ENCODE measurements at places on chromosomes 4 and X. TPM values are rescaled to one million over a fixed set of nuclear protein-coding genes. Genes with fewer than 3 reads are reported as not detected.

Gene ANXA10
- total RNA-seq: not detected

DNA sequence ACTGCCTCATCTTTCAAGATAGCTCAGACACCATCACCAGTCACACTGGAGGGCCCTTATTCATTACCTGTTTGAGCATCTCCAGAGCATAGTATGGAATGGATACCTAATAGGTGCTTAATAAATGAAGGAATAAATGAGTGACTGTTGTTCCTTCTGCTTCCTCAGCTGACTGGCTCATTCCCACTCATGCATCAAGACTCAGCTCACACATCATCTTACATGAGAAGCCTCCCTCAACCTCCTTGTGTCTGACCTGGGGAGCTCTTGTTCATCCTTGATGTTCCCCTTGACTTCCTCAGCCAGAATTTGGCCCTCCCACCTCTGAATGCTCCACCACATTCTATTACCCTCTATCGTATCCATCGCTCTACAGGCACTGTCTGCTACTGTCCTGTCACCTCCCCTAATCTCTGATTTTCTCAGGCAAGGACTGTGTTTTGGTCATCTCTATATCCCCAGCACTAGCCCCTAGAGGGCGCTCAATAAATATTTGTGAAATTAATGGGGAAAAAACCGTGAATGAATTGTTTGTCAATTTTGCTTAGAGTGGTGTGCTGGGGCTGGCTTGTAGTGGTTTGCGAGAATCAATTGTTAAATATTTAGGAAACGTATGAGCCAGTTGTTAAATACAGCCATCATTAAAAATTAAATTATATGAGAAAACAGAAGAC is 88.3 kb downstream of the NHSL2 start:
- peak; percentile 51 for DNase-seq

DNA sequence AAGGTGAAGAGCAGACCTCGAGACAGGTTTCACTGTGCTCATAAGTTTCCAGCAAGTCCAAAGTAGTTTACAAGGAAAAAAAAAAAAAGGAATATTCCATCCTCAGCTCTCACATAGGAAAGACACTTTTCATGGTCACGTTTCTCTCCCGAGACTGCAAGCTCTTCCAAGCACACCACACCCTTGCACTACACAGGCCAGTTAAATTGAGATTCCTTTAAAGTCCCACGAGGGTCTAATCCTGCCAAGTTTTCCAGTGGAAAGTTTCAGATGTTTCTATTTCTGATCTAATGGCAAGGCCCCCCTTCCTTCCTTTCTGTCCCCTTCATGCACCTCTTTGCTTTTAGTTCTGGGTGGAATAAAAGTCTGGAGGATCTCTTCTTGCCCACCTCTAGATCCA is 67.9 kb upstream of the PCDH19 start:
- DNase-seq: peak; percentile 0

Gene RS1
- total RNA-seq: not detected

Gene HERC6
- 2.9 TPM for total RNA-seq

GRCh38 chr4:15182600-15183220 is 180.4 kb downstream of the CPEB2 start:
- DNase-seq: no peak

GRCh38 chrX:437661-438390 is 51.1 kb upstream of the PPP2R3B start:
- DNase-seq: peak; percentile 56

Gene MXRA5
- total RNA-seq: 1.5 TPM

Gene HS6ST2
- 9.3 TPM for total RNA-seq

DNA sequence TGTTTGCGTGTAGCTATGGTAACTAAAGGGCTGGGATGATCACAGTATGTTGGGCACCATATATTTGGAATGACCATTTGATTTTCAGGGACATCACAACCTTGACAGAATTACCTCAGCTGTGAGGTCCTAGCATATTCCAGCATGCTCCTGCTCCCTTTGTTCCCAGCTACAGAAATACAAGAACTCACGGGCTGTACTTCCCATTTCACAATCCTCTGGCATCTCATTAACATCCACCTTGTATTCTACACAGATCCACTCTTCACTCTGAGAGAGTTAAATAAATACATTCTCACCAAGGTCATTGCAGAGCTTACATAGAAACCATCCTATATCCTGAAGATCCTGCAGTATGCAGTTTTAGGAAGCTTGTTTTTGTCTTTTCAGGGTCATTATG is 169.7 kb downstream of the FRMPD4 start:
- DNase-seq: no peak

DNA sequence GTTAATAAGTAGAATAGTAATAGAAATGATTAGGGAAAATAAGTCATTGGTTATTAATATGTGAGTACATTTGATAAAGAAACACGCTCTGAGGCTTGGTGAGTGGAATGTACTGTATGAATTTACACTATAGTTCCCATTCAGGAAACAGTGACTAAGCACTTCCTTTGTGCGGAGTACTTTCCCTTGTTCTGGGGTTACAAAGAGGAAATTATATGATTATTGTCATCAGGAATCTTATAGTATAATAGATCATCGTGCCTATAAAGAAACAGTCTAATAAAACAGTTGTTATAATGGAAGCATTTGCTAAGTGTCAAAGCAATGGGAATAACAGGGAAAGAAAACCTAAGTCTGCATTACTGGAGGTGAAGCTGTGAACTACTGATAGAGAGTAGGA is 138.0 kb downstream of the RPA4 start:
- no peak for DNase-seq

- DNase-seq: no peak
These were observed 10.1 kb downstream of the DHRSX start for GRCh38 chrX:2490634-2491033.

Gene GAGE13
- not detected for total RNA-seq

Gene STAP1
- total RNA-seq: not detected

GRCh38 chrX:18955676-18956075 is 28.2 kb downstream of the PHKA2 start:
- DNase-seq: no peak

- DNase-seq: no peak
These were observed 136.7 kb downstream of the PARM1 start for GRCh38 chr4:75069493-75070074.

DNA sequence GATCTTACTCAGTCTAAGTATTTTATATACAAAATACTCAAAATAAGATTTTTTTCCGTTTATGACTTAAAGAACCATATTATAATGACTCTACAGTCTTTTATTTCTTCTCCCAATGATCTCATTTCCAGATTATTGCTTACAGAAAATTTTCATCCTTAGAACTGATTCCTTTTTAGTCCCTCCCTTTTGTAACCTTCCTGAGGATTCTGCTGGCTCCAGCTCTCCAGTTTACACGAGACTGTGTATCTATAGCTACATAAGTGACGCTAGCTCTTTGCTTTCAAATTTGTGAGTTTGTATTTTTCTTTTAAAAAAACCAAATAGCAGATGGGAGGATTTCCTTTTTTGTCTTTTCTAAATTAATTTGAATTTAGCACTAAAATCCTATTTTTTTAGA is 24.0 kb downstream of the FHDC1 start:
- no peak for DNase-seq

DNA sequence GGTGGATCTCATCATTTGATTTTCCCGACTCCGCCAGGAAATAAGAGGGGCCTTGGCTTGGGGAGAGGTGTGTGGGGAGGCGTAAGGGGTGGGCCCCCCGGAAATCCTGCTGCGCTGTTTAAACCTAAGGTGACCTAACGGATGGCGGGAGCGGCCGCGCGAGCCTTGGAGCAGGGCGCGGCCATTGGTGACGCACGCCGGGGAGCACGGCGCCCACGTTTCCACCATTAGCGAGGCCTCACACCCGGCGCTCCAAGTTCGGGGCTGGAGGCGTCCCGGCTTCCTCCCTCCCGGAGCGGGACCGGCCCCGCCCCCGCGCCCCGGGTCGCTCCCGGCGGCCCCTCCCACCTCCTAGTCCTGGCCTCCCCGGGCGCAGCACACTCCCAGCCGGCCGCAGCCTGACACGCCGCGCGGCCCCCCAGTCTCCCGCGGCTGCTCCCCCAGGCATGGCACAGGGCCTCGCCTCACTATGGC is at the start of gene SMS:
Gene SMS, plus strand, starts transcription at position 354 of the 474 bp plus-strand sequence. Its CDS starts 116 bp downstream, at position 470.
- DNase-seq: peak; percentile 95

DNA sequence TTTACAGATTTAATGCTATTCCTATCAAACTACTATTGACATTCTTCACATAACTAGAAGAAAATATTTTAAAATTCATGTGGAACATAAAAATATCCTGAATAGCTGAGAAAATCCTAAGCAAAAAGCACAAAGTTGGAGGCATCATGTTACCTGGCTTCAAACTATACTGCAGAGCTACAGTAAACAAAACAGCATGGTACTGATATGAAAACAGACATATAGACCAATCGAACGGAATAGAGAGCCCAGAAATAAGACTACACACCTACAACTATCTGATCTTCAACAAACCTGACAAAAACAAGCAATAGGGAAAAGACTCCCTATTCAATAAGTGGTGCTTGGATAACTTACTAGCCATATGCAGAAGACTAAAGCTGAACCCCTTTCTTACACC is 273.4 kb upstream of the GRIA3 start:
- DNase-seq: no peak

Gene CT45A5
- 0.18 TPM for total RNA-seq

Gene ATP2B3
- total RNA-seq: not detected

GRCh38 chrX:36407836-36408235 is 488.3 kb downstream of the CFAP47 start:
- DNase-seq: no peak

Gene FREM3
- total RNA-seq: not detected

DNA sequence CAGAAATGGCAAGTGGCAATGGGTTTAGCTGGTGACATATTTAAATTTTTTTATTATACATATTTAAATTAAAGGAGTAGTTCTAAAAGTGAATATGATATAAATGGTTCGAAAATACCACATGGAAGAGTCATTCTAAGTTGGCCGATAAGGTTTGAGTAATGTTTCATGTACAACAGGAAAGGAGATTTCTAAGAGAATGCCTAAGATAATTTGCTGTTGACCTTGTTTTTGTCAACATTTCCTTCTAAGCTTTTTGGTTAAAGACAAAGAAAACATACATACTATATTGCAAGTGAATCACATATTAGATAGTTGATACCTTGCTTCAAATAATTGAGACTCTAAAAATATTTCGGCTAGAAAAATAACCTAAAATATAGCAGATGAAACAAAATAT is 526.6 kb upstream of the SLIT2 start:
- DNase-seq: no peak

Gene ZFP42
- total RNA-seq: 174 TPM

Gene SPANXD
- not detected for total RNA-seq

DNA sequence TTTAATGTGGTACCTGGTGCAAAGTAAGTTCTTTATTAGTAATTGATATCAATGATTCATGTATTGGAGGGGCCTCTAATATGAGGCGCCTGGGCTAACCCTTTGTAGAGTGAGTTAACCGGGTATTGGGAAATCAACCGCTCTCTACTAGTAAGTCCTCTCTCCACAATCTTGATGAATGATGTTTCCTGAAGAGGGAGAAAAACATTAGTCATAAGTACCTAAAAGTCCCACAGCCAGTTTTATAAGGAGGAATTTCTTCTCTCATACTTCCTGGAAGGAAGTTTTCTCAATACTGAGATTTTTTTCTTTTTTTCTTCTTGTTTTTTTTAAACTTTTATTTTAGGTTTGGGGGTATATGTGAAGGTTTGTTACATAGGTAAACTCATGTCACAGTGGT is 62.3 kb downstream of the AGTR2 start:
- no peak for DNase-seq

- DNase-seq: no peak
These were observed 5.4 kb downstream of the CPE start for GRCh38 chr4:165384186-165384585.

- no peak for DNase-seq
These were observed 123.3 kb downstream of the RNF150 start for GRCh38 chr4:141009931-141010330.

DNA sequence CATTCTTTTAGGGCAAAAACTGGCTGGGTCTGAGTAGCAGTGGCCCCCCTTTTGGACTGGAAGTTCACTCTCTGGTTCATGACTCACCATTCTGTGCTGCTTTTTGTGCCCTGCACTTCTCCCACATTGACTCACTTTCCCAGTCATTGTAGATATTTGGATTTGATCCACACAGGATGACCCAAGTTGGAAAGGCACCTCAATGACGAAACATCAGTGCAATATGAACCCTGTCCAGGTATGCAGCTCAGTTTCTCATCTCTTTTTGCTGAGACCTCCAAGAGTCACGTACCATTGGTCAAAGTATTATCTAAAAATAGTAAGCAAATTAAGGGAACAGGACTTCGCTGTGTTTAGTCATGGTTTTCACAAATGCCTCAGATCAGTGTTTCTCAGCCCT is 92.7 kb downstream of the CBLL2 start:
- no peak for DNase-seq

DNA sequence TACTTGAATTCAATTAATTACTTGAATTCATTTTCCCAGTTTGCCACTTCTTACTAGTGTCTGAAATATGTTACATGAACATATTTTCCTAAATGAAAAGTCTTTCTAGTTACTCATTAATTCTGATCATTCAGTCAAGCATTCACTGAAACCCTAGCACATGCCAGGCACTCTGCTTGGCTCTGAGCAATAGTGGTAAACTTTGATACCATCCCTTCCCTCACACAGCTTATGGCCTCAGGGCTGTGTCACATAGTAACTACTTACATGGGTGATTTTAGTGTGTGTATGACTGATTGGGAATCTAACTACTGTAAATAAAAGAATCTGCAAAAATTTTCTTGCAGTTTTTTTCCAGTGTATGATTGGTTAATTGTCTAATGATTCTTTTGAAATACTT is 32.7 kb downstream of the METAP1 start:
- DNase-seq: no peak

DNA sequence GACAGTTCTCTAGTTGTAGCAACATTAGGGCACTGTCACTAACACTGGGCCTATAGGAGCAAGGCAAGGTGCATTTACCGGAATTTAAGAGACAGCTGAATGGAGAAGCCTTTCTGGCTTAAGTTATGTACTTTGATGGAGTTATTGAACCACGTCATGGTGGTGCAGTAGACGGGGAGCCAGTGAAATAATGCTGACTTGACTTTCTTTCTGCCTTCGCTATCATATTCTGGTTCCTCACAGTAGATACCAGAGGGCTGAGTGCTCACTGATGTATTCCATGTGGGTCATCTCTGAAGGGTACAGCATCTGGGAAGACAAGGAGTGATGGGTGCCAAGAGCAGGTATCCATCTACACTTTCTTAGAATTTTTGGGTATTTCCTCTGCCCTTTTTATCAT is 802.8 kb downstream of the FSTL5 start:
- no peak for DNase-seq

DNA sequence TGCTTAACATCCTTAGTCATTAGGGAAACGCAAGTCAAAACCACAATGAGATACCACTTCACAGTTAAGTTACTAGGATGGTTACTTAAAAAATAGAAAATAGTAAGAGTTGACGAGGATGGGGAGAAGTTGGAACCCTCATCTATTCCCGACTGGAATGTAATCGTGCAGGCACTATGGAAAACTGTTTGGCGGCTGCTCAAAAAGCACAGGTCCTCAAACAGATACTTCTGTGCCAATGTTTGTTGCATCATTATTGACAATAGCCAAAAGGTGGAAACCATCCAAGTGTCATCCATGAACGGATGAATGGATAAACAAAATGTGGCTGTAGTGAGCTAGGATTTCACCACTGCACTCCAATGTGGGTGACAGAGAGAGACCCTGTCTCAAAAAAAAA is 11.7 kb downstream of the CTAG1B start:
- DNase-seq: no peak
